ENCODE measurements at places on chromosomes 11 and 22.

- DNase-seq: no peak
These were observed 39.3 kb upstream of the ZC3H12C start for GRCh38 chr11:110053848-110054414.

- DNase-seq: no peak
These were observed 326.4 kb downstream of the LRRC4C start for GRCh38 chr11:41133023-41133422.

- DNase-seq: no peak
These were observed 165.2 kb upstream of the RAG2 start for GRCh38 chr11:36763187-36763586.

GRCh38 chr11:10900681-10901415 lies 43.0 kb upstream of the ZBED5 start:
- DNase-seq: no peak

DNA sequence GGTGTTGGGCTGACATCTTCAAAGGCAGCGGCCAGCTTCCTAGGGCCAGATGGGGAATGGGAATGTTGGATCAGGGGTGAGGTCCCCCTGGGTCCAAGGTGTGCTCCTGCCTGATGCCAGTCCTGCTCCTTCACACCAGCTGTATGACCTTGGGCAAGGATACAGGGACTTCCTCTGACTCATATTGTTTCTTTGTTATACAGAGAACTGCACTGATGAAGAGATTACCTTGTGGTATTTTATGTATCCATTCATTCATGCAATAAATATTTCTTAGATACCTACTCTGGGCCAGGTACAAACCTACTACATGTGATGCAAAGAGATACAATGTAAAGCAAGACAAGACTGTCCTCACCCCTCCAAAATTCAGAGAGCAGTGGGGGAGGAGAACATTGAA lies 3.9 kb upstream of the OPCML start:
- no peak for DNase-seq

- no peak for DNase-seq
These were observed 222.7 kb upstream of the SESN3 start for GRCh38 chr11:95453616-95454171.

- no peak for DNase-seq
These were observed 72.9 kb downstream of the DSCAML1 start for GRCh38 chr11:117724104-117724503.

DNA sequence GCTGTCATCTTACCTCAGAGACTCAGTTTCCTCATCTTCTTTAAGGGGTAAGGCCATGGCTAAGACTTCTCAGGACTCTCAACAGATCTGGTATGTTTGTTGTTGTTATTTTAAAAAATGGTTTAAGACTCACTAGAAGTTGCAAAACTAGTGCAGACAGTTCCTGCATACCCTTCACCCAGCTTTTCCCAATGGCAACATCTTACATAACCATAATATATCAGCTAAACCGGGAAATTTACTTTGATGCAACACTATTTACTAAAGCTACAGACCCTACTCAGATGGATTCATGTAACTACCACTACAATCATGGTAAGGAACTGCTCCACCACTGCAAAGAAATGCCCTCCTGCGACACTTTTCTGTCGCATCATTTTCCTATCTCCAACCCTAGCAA lies 20.4 kb downstream of the LGR4 start:
- no peak for DNase-seq

GRCh38 chr22:46131151-46131587 lies 19.2 kb upstream of the PPARA start:
- no peak for DNase-seq

DNA sequence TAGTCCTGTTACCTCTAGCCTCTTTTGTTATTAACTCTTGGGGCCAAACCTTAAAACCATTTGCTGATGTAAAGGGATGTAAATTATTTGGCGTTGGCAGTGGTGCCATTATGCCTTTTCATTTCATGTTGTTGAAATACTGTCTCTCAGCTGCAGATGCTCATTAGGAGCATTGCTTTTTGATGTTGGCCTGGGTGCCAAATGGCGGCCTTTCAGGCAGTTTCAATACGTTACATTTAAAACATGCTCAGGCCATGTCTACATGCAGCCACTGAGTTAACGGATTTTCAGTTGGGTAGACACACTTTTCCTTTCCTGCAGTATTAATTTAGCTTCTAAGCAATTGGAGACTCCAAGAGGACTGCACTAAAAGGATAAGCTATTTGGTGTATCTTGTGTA lies 5.3 kb downstream of the NCAM1 start:
- DNase-seq: no peak

Data from NCI-H1048 (cell line).